ENCODE measurements at places on chromosomes 13 and 19. TPM values are rescaled to one million over a fixed set of nuclear protein-coding genes. Genes with fewer than 3 reads are reported as not detected.

Gene ZNF681
- total RNA-seq, result 1.6 TPM

- DNase-seq, result no peak
Measured at GRCh38 chr13:94280349-94280748, 199.1 kb downstream of the DCT start.

GRCh38 chr19:28667348-28667977, 545.5 kb downstream of the UQCRFS1 start:
- no peak for DNase-seq

Gene PEAK3
- not detected for total RNA-seq

Gene PLA2G4C
- 1.9 TPM for total RNA-seq

DNA sequence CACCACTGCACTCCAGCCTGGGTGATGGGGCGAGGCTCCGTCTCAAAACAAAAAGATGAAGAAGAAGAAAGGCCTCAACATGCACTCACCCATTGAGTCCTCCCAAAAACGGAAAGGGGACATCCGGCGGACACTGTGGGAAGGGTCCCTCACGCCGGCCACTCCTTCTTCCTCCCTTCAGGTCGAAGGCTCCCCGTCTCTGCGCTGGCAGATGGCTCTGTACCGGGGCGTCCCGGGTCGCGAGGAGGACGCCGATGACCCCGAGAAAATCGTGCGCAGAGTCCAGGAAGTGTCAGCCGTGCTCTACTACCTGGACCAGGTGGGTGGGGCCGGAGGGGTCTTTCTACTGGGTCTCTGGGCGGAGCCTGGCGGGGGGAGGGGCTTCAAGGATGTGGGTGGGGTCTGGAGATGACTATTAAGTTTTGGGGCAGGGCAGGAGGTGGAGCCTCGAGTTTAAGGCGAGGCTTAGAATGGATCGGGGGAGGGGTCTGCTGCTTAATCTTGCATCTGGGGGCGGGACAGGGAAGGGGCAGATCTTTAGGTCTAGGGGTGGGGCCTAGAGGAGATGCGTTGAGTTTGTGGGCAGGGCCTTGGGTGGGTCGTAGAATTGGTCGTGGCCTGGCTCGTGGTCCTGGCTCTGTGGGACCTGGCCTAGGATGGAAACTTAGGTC, 90.2 kb downstream of the MAP4K1 start:
- DNase-seq, result peak; percentile 48

DNA sequence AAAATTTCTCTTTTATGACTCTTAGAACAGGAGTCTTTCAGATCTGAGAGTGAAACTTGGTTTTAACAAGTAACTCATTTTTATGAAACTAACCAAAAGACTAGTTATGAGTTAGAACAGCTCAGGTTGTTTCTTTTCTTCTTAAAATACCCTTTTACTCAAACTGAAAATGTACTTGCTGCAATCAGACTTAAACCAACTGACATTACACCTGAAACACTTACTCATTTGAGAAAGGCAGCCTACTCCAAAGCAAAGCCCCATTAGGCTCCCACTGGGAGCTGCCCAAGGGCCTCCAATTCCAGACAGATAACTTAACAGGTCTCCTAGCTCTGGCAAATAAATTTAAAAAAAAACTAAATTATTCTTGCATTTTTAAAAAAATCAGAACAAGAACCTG, 3.6 kb downstream of the FOXO1 start:
- no peak for DNase-seq

DNA sequence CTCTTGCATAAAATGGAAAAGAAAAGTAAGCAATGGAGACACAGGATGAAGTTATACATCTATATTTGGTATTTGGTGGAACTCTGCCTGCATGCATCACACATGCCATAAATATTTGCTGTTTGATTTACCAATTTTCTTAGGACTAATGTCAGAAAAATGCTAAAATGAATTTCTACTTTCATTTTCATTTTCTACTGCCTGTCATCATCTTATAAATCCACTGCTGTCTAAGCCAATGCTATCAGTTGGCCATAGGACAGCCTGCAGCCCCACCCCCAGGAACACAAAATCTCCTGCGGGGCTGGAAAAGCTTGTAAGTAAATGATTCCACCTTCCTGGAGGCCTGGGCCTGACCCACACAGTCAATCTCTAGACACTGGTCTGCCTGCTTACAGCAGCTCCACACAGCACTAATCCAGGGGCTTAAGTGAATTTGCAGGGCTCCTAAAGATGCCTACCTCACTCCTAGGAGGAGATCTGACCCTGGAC, 122.0 kb downstream of the ENOX1 start:
- no peak for DNase-seq

DNA sequence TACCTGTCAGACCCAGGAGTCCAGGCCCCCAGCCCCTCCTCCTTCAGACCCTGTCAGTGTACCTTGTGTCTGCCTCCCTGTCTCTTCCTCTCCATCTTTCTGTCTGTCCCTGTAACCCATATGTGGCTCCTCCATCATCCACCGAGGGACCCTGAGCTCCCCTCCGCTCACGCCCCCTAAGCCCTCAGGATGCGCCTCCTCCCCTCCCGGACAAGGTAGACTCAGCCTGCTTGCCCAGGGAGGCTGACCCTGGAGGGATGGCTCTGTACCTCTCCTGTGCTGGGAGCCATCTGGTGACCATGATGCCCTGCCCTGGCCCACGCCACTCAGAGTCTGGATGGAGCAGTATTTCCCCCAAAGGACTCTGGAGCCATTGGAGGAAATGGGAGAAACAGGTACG, 1.0 kb upstream of the CAPN12 start:
- no peak for DNase-seq

- DNase-seq, result no peak
Measured at GRCh38 chr13:43058318-43058674, 34.9 kb downstream of the DNAJC15 start.

DNA sequence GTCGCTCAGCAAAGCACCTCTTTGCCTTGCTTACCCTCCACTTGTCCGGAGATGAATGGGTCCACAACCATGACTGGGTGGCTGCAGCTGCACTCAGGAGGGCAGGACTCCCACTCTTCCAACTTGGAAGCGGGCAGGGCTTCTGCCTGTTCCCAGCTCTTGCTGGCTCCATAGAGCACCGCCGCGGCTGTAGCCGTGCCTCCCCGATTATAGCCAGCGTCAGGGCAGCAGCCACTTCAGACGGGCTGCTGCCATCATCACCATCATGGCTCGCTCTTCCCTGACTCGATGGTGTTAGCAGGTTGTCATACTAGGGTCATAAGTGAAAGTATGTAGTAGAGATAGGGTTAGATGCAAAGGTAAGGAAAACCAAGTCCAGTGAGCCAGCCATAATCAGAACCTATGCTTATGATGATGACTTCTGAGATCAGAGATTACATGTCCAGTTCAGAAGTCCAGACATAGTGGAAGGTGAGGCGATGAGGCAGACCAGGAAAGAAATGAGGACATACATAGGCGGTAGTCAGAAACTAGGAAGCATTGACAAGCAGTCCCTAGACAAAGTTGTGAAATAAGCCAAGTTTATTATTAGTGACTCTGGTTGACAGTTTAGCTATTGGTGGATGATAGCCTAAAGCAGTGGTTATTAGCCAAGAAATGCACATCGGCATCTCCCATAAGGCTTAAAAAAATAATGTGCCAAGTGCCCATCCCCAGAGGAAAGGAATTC, 4.4 kb upstream of the INTS6 start:
- no peak for DNase-seq

DNA sequence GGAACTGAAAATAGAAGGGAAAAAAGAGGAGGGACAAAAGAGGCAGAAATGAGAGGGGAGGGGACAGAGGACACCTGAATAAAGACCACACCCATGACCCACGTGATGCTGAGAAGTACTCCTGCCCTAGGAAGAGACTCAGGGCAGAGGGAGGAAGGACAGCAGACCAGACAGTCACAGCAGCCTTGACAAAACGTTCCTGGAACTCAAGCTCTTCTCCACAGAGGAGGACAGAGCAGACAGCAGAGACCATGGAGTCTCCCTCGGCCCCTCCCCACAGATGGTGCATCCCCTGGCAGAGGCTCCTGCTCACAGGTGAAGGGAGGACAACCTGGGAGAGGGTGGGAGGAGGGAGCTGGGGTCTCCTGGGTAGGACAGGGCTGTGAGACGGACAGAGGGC, at the start of gene CEACAM5:
CEACAM5 (plus strand) TSS at position 146 of the 400 bp plus-strand sequence; CDS start at position 252, 106 bp downstream.
- no peak for DNase-seq

Gene EXOC3L2
- total RNA-seq, result not detected

- DNase-seq, result no peak
Measured at GRCh38 chr13:95800436-95800835, 123.5 kb downstream of the DNAJC3 start.

Gene SPRED3
- total RNA-seq, result 1.7 TPM

Gene PCP2
- 2.1 TPM for total RNA-seq
